ENCODE measurements at places on chromosomes 12 and 14.

- DNase-seq: no peak
Measured at GRCh38 chr14:23580948-23581281, 2.3 kb upstream of the JPH4 start.

DNA sequence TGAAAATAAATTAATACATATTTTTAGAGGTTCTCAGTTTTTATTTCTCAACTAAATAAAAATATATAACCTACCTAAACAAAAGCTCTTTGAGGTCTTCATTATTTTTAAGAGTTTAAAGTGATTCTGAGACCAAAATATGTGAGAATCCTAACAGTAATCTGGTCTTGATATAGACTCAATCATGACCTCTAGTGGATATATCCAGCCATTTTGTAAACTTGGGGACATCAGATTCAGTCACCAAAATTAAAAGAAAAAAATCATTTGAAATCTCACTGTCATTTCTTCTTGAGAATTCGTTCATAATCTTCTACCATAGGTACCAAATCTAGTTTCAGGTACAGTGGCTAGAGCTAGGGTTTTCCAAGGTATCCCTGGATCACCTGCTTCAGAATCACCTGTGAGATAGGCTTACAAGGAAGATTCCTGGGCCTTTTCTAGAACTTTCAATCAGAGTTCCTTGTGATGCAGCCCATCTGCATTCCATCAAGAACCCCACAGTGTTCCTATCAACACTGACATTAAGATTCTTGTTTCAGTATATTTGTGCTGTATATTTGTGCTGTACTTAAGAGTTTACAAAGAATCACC, 214.9 kb downstream of the ADAMTS20 start:
- DNase-seq: no peak

DNA sequence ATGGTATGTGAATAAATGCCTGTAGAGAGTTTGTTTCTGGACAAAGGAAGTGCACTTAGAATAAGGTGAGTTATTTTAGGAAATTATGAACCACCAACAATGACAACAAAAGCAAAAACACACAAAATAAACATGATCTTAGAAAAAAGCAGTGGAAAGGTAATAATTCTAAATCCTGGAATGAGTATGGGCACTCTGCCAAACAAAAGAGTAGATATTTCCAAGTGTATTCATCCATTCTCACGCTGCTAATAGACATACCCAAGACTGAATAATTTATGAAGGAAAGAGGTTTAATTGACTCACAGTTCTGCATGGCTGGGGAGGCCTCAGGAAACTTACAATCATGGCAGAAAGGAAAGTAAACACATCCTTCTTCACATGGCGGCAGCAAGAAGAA, 269.3 kb upstream of the NPAS3 start:
- no peak for DNase-seq

GRCh38 chr14:32920696-32921276, 17.9 kb upstream of the NPAS3 start:
- no peak for DNase-seq

DNA sequence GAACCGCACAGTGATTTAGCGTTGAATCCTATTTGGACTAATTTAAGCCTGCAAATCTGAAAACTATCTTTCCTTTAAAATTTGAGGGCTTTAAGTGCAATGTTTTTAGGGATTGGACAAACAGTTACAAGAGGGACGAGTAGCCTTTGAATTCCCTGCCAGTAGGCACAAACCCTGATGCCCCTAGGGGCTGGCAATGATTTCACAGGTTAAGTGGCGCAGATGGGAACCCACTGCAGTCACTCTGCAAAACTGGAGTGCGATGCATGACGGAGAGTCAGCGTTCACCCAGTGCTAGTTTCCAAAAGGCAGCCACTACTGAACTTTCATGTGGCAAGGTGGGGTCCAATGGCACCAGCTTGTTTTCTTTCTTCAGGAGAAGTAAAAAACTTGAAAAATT, 99.4 kb upstream of the FRMD6 start:
- no peak for DNase-seq

DNA sequence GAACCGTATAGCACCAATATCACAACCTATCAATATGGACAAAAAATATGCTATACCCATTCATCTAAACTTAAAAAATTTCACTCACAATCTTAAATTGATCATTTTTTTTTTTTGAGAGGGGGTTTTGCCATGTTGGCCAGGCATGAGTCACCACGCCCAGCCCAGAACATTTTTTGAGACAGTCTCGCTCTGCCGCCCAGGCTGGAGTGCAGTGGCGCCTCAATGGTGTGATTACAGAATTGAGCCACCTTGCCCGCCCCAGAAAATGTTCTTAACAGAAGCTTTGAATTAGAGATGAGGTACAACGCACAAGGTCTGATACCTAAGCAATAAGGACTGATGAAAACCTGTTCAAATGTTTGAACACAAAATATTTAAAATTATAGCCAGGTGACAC, 15.8 kb upstream of the ATP5F1B start:
- DNase-seq: no peak

GRCh38 chr12:91921555-91921954, 224.1 kb downstream of the BTG1 start:
- no peak for DNase-seq

GRCh38 chr12:23290627-23291330, 658.7 kb downstream of the SOX5 start:
- no peak for DNase-seq

GRCh38 chr14:55819610-55820304, 239.8 kb downstream of the KTN1 start:
- no peak for DNase-seq

- DNase-seq: no peak
Measured at GRCh38 chr12:19298836-19299605, 140.3 kb upstream of the AEBP2 start.

- DNase-seq: no peak
Measured at GRCh38 chr14:34374998-34375740, 86.9 kb downstream of the SPTSSA start.

- no peak for DNase-seq
Measured at GRCh38 chr12:107288414-107289127, 195.2 kb upstream of the CRY1 start.

DNA sequence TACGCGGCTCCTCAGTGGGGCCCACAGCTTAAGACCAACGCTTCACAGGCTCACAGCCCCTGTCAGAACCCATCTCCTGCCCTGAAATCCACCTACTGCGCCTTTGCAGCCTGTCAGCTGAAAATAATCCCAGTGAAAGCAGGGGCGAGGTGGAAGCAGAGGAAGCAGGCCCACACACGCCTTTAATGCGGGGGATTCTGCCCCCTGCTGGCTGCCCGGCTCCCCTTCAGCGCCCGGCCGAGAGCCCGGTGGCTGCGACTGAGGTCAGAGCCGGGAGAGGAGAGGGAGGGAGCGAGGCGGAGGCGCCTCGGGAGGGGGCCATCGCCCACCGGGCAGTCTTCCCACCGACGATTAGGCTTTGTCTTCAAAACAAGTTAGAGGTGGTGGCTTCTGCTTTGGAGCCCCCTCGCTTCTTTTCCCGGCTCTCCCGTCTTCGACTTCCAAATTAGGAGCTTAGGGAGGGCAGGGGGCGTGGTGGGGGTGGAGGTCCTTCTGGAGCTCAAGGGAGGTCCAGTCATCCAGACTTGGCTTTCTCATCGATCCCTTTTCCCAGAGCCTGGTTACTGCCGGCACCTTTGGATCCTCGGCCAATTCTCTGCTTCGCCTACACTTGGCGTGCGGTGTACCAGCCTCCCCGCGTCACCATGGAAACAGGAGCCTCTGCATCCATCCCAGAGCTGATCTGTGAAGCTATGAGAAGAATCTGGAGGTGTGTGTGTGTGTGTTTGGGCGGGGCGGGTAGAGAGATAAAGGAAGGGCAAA, 25.2 kb upstream of the RND1 start:
- peak; percentile 81 for DNase-seq

DNA sequence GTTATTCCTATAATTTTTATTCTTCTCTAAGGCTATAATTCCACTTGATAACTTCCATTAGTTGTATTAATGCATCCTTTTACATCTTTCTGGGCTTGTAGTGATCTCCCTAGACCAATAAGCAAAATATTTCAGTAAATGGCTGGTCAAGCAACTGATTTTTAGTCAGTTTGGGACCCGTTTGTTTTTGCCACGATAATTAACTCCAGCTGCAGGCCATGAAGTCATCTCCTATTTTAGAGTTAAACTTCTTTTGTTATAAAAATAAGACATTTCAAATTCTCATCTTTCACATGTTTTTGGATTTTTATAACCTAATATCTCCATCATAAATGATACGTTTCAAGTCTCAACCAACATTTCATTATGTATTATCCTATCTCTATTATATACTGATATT, 49.4 kb downstream of the MAGOHB start:
- DNase-seq: no peak
